ENCODE measurements at places on chromosomes 16 and 17.

DNA sequence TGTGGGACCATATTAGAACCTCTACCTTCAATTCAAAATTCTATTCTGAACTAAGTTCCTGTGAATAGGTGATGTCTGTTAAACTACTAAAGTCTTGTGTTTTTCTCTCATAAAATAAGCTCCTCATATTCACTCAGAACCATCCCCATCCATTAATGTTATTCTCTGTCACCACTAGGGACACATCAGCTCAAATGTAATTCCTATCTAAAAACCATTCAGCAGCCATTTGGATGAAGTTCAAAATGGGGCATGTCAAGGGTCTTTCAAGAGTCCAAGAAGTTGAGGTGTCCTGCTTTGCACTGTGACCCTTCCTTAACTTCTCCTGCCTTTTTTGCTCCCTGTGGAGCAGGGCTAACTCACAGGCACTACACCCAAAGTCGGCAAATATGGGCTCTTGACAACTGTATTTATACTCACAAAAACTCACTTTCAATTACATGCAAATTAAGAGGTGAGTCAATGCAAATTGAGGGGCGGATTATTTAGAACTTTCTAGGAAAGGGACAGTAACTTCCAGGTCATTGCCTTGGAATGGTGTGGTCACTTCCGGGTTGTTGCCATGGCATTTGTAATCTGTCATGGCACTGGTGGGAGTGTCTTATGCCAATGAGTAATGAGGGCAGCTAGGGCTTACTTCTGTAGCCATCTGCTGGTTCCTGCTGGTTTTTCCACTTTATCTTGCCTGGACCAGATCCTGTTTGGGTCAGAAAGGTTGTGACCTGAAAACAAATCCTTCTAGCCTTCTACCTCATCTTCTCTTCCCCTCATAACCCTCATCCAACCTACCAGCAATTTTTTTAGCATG, 128.2 kb upstream of the COX10 start:
- no peak for DNase-seq

DNA sequence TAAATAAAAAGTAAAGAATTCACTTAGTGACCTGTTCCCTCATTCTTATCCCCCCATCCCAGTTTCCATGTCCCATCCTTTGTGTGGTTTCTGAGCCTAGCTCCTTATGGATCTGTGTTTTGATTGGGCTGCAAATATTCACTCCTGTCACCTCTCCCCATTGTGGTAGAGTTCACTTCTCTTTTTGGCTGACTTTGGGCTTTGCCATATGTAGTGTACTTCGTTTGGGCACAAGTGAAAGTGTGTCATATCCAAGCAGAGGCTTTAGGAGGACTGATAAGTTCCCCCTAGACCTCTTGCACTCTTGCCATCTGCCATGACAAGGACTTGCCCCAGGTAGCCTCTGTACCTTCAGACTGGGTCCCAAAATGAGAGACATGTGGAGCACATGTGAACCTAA, 13.0 kb upstream of the DHRS7B start:
- no peak for DNase-seq

DNA sequence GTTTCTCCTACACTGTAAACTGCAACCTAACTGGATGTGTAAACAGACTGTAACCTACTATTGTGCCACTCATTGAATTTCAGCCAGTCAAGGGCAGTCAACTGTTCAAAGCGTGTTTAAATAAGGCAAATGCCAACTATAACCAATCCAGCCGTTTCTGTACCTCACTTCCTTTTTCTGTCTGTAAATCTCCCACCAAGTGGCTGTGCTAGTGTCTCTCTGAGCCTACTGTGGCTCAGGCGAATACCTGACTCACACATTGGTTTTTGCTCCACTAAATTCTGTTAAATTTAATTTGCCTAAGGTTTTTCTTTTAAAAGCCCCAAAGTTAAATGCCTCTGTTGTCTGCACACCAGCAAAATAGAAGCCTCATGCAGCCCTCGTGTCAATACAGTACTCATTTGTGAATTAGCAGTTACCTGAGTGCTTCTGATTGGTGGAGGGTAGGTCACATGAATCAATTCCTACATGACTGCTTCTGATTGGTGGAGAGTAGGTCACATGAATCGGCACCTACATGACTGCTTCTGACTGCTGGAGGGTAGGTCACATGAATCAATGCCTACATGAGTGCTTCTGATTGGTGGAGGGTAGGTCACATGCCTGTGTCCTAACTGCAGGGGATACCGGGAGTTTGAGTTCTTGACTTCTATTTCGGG, 31.1 kb upstream of the CCR7 start:
- peak; percentile 68 for DNase-seq

- DNase-seq, result no peak
These were observed 4.4 kb downstream of the UBALD1 start for GRCh38 chr16:4610011-4611005.

- no peak for DNase-seq
These were observed 105.2 kb downstream of the CLEC16A start for GRCh38 chr16:11049396-11050059.

DNA sequence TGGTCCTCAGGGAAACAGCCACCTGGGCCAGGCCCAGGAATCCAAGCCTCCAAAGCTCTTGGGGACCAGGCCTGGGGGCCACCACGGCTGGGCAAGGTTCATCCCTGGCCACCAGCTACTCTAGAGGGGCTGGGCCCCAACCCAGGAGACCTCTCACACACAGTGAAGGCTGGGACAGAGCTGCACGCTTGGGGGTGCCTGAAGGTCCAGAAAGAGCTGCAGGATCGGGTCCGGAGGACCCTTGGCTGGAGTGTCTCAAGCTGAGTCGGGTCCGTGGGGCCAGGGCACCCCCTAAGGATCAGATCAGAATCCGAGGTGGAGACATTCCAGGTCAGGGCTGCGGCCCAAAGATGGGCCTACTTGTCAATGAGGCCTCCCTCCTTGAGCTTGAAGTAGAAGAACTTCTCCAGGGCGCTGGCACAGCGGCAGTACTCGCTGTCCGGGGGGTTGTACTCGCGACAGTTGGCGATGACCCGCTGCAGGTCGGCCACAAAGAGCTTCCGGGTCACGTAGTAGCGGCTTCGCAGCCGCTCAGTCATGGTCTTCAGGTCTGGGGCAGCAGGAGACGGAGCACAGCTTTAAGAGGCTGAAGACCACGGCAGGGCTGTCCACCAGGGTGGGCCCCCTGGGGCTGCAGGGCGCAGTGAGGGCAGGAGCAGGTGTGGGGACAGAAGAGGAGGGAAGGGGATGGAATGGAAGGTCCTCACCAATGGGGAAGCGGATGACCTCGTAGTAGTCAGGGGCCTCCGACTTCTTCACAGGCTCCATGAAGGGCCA, 967 bp upstream of the DHX58 start:
- no peak for DNase-seq

- no peak for DNase-seq
These were observed 20.9 kb downstream of the KIFC3 start for GRCh38 chr16:57781349-57781740.

GRCh38 chr16:11964761-11965551, at the start of gene TNFRSF17:
TSS of gene TNFRSF17 (plus strand) at chr16:11965210. CDS start at chr16:11965325, 115 bp downstream.
- peak; percentile 83 for DNase-seq

DNA sequence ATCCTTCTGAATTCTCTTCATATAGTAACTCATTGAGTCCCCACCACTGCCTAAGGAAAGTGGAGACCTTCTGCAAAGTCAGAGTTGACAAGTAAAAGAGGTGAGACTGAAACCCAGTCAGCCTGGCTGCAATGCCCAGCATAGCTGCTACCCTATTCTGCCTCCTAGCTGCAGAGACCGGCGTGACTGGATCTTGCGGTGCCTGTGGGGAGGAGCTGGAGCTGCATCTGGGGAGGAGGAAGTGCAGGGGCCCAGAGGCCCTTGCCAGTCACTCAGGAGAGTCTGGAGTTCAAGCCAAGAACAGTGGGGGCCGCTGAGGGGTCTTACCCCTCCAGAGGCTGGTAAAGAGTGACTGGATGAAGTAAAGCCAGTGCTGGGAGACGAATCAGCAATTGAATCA, 35.0 kb upstream of the ZNF423 start:
- DNase-seq, result peak; percentile 83

DNA sequence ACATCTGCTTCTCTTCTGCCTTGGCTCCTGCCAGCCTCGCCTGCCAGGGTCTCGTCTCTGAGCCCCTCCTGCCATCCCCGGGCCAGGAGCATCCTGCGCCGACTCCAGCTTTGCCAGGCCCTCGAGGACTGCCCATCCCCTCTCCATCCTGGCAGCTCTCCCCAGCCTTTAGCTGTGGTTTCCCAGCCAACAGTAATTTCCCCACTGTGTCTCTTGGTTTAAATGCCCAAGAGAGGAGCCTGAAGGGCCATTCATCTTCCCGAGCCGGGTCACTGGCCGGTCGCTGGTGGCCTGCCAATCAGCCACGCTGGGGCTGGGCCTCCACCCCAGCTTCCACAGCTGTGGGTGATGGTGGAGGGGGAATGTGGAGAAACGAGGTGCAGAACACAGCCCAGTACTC, 47.8 kb downstream of the MRC2 start:
- no peak for DNase-seq

- DNase-seq, result no peak
These were observed 2.6 kb upstream of the NLRC3 start for GRCh38 chr16:3579776-3580175.

GRCh38 chr17:74163836-74164235, 39.6 kb upstream of the RPL38 start:
- no peak for DNase-seq

GRCh38 chr17:76672270-76672851, 28.8 kb upstream of the ST6GALNAC1 start:
- no peak for DNase-seq

DNA sequence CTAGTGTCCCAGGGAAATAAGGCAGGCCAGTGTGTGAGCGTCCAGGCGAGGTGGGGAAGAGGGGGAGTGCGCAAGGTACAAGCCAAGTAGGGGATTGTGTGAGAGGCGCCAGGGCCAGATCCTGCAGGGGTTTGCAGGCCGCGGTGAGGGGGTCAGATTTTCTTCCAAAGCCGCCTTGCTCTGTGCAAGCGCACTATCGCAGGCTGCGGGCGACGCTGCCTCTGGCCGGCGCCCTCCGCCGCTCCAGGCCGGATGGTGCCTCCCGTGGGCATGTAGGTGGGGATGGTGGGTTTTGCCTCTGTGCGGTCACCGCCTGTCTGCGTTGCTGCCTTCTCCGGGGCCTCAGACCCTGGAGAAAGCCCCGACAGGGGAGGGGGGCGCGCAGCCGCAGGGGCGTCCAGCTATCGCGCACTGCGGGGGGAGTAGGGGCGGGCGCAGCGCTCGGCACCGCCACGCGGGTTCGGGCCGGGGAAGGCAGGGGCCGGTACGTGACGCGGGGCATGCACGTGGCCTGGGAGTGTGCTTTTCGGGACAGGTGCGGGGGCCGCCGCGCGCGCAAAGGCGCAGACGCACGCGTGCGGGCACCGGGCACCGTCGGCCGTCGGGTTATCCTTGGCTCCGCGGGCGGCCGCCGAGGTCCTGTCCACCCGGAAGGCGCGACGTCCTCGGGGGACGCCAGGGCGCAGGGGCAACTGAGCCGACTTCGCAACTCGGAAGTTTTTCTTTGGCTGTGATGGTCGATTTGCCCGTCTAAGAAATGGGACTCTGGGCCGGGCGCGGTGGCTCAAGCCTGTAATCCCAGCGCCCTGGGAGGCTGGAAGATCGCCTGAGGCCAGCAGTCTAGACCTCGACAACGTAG, 1.1 kb upstream of the HAPSTR1 start:
- DNase-seq, result no peak

DNA sequence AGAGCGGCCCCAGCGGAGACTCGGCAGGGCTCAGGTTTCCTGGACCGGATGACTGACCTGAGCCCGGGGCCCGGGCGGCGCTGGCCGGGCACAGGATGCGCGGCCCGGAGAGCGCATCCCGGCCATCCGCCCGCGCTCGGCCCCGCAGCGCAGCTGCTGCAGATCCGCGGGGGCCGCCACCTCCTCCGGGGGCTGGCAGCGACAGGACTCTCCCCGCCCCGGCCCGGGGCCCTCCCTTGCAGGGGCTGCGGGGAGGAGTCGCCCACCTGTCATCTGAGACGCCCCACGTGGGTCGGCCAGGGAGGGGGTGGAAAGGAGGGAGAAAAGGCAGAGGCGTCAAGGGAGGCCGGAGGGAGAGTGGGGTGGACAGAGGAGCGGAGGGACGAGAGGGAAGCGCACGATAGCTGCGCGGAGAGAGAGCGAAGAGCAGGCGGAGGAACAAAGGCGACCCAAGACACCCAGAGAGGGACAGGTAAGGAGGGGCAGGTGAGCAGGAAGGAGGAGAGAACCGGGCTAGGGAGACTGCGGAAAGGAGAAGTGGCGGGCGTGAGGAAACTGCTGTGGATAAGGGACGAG, 471 bp upstream of the PRKAR1A start:
- peak; percentile 92 for DNase-seq

DNA sequence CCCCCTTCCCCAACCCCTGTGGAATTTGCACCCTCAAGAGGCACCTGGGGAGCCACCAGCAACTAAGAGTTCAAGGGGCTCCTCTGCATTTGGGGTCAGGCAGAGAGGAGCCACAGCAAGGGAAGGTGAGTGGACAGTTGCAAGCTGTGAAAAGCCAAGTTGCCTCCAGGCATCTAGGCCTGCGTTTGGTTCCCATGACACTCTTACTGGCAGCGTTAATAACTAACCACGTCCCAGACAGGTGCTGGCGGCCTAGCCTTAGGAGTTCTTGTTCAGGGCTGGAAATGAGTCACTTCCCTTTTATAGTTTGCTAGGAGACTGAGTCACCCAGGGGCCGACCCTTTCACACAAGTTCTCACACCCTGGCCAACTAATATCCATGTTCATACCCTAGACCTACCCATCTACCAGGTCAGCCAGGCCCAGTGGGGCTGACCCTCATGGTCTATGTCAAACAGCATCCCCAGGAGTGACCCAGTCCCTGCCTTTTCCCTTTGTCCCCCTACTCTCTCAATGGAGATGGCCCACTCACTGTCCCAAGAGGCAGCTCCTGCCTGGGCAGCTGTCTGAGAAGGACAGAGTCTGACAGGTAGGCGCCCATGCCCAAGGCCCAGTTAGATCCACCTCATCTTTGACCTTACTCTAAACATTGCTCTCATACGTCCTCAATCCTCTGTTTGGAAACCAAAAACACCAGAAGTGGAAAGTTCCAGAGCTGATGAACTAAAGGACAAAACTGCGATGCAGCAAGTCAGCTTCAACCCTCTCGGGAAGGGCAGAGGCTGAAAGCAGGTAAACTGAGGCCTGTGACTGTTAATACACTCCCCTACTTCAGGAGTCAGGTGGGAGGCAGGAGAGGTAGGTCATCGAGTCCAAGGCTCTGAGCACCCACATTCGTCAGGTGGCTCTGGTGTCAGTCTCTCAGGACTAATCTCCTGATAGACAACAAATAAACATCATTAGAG, 300.6 kb downstream of the SOX9 start:
- peak; percentile 78 for DNase-seq

GRCh38 chr17:44277976-44278375, 10.0 kb upstream of the SLC4A1 start:
- DNase-seq, result no peak

DNA sequence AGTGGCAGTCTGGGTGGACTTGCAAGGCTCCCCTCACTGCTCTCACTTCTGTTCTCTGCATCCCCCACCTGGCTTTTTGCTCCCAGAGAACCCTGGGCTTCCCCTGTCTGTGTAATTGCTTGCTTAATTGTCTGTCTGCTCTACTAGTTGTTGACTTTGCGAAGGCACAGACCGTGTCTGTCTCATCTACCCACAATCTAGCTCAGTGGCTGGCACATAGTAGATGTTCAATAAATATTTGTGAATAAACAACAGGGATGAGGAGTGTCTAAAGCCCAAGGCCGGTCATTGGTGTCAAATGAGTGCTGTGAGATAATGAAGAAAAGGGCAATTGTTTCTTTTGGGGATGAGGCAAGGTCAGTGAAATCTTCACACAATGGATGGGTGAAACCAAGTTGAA, 2.8 kb upstream of the SEZ6 start:
- DNase-seq, result no peak

- no peak for DNase-seq
These were observed 17.9 kb upstream of the HEXD start for GRCh38 chr17:82400206-82400605.
